ENCODE measurements at places on chromosomes 3 and 15. TPM values are rescaled to one million over a fixed set of nuclear protein-coding genes. Genes with fewer than 3 reads are reported as not detected.

Gene SNX22
- 0.15 TPM for total RNA-seq

Gene SH3GL3
- total RNA-seq = not detected

DNA sequence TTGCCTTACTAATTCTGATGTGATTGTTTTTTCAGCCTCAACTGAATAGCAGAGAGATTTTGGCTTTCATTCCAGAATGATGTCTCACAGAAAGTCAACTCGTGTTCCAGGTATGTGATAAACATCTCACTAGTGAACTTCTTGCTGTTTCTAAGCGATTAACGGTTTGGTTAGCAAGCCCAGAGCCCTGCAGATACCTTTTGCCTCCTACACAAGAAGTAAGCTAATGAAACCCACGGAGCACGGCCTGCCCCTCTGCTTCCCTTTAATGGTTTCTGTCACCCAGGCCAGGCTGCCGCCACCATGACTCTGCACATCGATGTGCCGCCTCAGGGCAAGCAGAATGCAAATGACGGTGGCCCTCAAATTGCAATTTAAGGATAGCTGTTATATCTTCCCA is 155.9 kb upstream of the ICE2 start:
- DNase-seq = no peak

GRCh38 chr3:150238048-150238802 is 169.9 kb upstream of the TSC22D2 start:
- DNase-seq = no peak

DNA sequence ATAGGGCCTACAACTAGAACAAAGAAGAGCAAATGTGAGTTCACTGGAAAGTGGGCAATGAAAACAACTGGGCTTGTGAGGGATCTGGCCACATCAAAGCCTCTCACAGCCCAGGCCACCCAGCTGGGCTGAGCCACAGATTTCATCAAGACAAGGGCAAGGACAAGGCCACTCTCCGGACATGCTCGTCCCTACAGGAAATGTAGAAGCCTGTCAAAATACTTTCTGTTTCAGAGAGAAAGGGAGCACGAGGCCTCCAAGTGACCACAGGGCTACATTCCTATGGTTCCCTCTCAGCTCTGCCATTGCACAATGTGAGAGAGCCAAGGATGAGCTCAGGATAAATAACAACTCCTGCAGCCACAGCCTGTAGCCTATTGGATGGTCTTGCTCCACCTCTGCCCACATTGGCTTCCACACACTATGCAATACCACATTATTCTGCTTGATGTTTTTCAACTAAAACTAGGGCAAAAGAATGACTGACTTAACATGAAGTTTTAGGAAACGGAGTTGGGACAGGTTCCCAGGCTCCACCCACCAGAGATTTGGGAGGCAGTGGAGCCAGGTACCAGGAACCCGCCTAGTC is 12.1 kb downstream of the TBC1D2B start:
- DNase-seq = no peak
